ENCODE measurements at places on chromosomes 11 and 22.

- DNase-seq, result no peak
Observed at GRCh38 chr11:87187930-87188329, 150.2 kb downstream of the TMEM135 start.

DNA sequence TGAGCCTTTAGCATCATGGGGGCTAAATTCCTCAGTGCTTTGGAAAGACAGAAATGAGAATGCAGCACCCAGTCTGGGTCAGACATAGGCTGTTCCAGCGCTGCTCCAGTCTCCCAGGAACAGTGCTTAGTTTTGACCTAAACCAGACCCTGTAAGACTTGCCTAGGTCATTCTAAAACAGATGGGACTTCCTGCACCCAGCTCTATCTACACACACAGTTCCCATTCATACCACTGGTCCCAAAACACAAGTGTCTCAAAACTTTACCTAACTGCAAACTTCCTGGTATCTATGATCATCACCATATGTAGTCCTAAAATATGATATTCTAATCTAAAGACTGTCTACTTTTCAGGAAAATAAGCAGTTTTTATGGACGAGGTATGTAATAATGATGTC lies 37.9 kb downstream of the PRCP start:
- DNase-seq, result no peak

DNA sequence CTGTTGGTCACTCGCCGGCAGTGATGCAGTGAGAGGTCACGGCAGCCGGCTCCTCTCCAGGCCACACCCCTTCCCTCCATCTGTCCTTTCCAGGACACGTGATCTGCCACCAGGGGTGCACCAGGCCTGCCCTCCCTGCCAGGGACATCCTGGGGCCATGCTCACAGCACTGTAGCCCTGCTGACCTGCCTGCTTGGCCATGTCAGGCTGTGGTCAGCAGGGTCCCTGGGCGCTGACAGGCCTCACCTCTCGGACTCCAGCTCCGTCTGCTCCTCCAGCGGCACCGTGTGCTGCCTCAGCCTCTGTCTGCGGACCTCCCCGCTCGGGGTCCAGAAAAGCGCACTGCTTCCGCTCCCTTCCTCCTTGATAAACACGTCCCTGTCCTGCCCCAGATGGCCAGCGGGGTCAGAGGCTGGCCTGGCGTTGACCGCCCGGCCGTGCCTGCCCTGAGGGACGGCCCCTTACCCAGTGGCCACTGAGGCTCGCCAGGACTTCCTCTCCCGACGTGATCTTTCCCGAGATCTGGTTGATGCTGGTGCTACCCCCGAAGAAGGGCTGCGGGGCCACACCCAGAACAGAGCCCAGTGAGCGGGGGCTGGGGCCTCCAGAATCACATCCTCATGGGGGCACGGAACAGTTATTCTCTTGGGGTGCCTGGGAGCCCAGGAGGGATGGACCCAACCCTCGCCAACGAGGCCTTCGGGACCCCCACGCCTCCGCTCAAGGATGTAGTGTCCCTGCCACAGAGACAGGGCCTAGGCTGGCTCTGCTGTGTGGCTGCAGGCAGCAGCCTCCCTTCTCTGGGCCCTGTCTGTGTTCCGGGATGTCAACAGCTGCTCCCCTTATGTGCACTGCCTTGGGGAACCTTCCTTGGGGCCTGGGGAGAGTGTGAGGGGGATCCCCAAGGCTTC lies 36.3 kb upstream of the CARS1 start:
- no peak for DNase-seq

GRCh38 chr11:124072147-124072546 lies 31.0 kb upstream of the OR10G7 start:
- DNase-seq, result no peak

GRCh38 chr11:85718991-85719807 lies 33.2 kb upstream of the CCDC89 start:
- peak; percentile 98 for DNase-seq

- no peak for DNase-seq
Observed at GRCh38 chr11:73160005-73160760, 18.1 kb upstream of the FCHSD2 start.

GRCh38 chr11:12240677-12241076 lies 130.3 kb downstream of the MICAL2 start:
- no peak for DNase-seq

DNA sequence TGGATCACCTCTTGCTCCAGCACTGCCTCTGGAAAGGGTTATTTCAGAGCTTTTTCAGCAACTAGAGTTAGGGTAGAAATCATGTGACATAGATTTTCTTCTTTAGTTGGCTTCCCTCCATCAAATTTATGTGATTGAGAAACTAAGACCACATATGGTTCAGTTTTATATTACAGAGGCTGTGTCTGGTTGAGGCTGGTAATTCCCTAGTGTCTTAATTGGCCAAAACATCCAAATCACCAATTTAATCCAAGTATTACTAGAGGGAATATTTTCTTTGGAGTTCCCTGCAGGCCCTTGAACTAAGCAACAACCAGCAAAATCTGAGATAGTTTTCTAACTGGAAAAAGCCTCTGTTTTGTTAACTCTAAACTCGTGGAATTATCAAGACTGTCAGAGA lies 136.3 kb downstream of the ARHGAP42 start:
- no peak for DNase-seq

DNA sequence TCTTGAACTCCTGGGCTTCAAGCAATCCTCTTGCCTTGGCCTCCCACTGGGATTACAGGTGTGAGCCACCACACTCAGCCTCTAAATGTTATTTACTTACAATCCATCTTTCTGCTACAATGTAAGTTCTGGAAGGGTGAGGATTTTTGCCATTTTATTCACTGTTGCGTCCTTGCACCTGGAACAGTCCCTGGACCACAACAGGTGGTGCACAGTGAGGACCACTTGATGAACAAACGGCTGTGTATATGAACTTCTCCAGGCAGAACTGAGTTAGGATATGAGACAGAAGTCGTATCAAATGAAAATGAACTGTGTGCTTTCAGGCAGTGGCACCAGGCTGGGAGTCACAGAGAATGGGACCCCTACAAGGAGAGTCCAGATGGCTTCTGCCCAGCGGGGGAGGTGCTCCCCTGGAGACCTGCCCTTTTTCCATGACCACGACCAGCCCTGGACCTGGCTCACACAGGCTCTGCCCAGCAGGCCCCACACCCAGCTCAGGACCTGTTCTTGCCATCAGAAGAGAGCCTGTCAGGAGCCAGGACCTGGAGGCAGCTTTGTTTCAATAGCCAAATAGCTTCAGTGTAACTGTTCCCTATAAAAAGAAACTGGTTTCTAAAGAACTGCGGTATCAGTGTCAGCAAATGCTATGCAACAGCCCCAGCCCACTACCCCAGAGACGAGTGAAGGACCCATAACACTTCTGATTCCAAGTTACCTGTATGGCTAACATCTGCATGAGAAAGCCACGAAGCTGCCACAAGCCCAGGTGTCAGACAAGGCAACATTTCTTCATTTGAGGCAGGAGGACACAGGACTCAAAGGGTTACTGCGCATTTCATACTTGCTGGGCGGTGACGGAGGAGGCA lies 104.9 kb downstream of the MICAL3 start:
- no peak for DNase-seq

GRCh38 chr11:64165842-64166635 lies at the start of gene MACROD1:
Gene MACROD1, minus strand, starts transcription at chr11:64166113. Its CDS starts 119 bp downstream, at chr11:64165994.
- peak; percentile 97 for DNase-seq

DNA sequence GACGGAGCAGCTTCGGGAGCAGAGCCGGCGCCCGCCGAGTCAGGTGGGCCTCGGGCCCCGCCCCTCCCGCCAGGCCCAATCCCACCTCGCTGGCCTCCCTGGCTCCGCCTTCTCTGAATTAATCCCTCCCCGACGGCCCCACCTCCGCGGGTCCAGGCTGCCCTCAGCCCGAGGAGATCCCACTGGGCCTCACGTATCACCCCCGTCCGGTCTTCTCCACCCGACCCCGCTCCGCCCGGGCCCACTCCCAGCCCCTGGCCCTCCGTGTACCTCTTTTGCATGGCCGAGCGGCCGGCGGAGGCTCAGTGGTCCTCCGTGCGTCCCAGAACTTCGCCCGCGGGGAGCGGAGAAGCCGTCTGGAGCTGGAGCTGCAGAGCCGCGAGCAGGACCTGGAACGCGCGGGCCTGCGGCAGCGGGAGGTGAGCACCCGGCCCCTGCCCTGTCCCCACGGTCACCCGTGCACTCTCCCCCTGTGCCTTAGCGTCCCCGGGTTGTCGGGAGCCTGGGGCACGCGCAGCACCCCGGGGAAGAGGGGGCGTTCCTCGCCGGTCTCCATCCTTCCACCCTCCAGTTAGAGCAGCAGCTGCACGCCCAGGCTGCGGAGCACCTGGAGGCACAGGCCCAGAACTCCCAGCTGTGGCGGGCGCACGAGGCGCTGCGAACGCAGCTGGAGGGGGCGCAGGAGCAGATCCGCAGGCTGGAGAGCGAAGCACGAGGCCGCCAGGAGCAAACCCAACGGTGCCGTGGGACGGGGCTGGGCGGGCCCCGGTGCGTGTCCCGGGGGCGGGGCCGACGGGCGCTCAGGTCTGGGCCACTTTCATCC lies 2.2 kb upstream of the CD151 start:
- DNase-seq, result no peak

DNA sequence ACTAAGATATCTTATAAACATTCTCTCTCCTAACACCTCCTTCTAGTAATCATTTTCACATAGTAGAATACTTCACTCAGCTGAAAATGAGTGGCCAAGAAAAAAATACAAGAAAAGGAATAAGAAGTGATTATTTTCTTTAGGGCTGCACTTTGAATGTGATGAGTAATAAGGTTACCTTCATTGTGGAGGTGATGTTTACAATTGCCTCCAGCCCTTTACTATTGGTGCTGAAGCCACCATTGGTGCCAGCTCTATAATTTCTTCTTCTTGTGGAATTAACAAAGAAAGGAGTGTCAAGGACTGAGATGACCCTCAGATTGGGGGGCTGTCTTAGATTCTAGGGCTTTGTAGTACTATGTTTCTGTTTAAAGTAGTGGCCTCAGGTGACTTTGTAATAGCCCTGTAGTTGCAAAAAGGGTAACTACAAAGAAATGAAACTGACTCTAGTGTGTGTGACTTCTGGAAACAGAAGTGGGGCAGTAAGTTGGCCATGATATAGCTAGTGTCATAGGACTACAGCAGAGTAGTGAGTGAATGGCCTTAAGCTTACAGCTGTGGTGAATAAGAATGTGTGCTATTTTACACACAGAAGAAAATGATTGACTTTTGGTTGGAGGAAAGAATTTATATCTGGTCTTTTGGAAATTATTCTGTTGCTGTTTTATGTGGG lies 287.2 kb downstream of the TMEM135 start:
- no peak for DNase-seq

DNA sequence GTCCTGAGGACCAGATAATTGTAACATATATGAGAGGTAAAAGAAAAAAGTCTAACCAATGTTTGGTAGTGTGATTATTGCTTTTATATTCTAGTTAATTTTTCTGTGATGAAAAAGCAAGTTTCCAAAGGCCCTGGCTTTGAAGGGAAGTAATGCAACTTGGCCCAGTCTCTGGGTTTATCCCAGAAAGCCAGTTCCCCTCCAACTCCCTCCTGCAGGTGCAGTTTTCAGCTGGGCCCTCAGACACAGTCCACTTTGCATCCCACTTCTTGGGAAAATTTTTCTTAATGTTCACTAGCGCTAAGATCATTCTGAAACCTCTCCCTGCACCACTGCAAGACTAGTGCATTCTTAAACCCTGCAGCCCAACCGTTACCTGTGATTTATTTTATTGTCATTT lies 586.8 kb downstream of the NTM start:
- DNase-seq, result no peak

GRCh38 chr11:39990421-39990831 lies 1469.0 kb downstream of the LRRC4C start:
- DNase-seq, result no peak

GRCh38 chr11:122743097-122743741 lies 87.7 kb downstream of the UBASH3B start:
- DNase-seq, result no peak

DNA sequence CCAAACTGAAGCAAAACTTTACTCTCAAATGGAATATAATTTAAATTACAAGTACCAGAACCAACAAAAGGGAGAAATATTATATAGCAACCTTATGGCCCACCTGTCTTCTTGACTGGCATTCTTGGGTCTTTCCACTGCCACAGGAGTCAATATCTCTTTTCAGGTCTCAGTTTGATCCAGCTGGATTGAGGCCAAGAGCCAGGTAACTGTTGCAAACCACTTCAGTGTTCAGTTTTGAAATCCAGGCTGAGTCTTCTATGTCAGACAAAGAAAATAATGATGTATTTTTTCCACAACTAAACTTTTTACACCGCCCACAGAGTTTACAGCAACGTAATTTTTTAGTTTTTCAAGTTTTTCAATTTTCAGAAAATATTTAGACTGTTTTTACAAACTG lies 648 bp downstream of the DLG2 start:
- no peak for DNase-seq

- DNase-seq, result no peak
Observed at GRCh38 chr11:2679011-2679676, 20.6 kb downstream of the KCNQ1OT1 start.

DNA sequence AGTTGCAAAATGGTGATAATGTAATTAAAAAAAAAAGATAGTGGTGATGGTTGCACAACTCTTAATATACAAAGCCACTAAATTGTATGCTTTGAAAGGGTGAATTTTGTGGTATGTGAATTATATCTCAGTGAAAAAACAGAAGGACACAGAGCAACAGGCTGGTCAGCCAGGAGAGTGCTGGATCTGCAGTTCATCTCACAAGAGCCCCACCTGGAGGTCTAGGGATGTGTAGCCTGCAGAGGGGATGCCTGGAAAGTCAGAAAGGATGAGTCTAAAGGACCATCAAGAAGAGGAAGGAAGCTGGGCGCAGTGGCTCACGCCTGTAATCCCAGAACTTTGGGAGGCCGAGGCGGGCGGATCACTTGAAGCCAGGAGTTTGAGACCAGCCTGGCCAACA lies 9.0 kb downstream of the POLR3H start:
- DNase-seq, result no peak

- no peak for DNase-seq
Observed at GRCh38 chr11:134464196-134464595, 52.2 kb upstream of the B3GAT1 start.

- no peak for DNase-seq
Observed at GRCh38 chr22:33869946-33870345, 50.3 kb downstream of the LARGE1 start.

GRCh38 chr11:41245184-41245583 lies 214.3 kb downstream of the LRRC4C start:
- no peak for DNase-seq

- DNase-seq, result no peak
Observed at GRCh38 chr11:127440616-127441015, 440.0 kb upstream of the KIRREL3 start.

DNA sequence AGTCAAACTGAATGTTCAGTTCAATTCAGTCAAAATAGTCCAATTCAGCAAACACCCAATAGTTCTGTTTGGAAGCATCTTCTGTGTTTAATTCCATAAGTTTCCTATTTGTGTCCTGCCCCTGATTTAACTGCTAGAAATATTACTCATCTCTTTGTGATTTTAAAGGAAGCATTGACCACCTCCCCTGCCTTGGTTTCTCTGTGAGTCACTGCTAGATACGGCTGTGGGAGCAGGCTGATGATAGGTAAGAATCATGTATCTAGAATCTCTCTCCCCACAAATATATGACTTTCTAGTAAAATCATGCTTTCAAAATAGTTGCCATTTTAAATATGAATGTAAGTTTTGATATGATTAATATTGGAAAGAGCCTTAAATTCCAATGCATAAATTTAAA lies 888.5 kb downstream of the NTM start:
- no peak for DNase-seq

GRCh38 chr11:110026858-110027626 lies 66.2 kb upstream of the ZC3H12C start:
- DNase-seq, result no peak
